CD4-positive, alpha-beta T cell treated with Interleukin-4 for 1 hour (primary cell): ENCODE measurements at places on chromosomes 6 and 20.

DNA sequence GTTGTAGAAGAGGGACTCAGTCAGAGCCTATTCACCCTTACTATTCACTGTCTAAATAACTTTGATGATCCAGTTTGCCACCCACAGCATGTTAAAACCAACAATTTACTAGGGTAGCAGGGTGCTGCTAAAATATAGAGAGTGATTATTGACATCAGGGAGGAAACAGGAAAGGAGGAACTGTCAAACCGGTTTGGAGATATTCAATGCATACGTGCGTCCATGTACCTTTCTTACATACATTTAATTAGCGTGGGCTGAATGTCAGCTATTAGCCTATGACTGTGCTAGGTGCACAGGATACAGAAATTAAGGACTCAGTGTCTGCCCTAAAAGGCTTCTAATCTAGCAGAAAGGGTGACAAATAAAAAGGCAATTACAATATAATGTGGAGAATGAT lies 57.2 kb downstream of the IL20RA start:
- no peak for DNase-seq

GRCh38 chr6:126103993-126104392 lies 117.7 kb downstream of the TRMT11 start:
- DNase-seq: no peak

DNA sequence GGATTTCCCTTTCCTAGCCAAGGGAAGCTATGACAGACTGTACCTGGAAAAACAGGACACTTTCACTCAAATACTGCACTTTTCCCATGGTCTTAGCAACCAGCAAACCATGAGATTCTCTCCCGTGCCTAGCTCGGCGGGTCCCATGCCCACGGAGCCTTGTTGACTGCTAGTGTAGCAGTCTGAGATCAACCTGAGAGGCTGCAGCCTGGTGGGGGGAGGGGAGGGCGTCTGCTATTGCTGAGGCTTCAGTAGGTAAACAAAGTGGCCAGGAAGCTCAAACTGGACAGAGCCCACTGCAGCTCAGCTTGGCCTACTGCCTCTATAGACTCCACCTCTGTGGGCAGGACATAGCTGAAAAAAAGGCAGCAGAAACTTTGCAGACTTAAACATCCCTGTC lies 61.8 kb downstream of the EPM2A start:
- no peak for DNase-seq

DNA sequence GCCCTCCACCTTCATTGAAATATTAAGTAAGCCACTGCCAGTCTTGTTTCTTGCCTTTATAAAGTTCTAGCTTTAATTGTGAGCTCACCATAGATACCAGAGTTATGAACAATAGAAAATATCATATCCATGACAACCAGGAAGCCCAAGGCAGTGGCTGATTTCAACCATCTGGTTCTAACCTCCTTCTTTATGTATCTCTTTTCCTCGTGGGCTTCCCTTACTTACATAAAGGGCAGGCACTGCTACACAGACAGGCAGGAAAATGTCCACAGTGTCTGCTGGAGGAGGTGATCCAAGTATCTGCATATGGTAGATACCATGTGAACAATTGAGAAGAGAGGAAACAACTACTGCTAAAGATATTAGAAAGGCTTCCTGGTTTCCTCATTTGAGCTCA lies 65.2 kb upstream of the PRND start:
- no peak for DNase-seq

DNA sequence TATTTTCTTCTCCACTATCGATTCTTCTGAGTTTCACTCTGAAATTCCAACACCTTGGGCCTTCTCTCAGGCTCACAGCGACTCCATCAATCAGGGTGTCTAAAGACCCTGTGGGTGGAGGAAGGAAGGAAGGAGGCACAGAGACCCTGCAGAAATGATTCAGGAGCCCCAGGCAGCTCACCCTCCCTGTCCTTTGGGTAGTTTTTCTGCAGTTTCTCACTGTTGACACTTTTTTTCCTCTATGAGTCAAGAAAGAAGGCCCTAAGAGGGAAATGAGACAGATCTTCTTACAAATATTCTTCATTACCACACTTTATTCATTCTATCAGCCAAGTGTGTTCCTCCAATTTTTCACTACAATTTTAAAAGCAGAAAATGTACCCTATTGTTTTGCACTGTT lies 34.2 kb upstream of the TBXT start:
- no peak for DNase-seq

DNA sequence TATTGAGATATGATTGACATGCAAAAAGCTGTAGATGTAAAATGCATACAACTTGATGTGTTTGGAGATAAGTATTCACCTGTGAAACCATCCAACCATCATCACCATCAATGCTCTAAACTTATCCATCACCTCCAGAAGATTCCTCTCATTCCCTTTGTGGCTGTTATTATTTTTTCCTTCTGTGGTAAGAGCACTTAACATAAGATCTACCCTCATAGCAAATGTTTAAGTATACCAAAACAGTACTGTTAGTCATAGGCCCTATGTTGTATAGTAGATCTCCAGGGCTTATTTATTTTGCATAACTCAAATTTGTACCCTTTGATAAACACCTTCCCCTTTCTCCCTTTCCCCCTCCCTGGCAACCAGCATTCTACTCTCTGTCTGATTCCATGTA lies 31.2 kb upstream of the CCN6 start:
- DNase-seq: no peak

DNA sequence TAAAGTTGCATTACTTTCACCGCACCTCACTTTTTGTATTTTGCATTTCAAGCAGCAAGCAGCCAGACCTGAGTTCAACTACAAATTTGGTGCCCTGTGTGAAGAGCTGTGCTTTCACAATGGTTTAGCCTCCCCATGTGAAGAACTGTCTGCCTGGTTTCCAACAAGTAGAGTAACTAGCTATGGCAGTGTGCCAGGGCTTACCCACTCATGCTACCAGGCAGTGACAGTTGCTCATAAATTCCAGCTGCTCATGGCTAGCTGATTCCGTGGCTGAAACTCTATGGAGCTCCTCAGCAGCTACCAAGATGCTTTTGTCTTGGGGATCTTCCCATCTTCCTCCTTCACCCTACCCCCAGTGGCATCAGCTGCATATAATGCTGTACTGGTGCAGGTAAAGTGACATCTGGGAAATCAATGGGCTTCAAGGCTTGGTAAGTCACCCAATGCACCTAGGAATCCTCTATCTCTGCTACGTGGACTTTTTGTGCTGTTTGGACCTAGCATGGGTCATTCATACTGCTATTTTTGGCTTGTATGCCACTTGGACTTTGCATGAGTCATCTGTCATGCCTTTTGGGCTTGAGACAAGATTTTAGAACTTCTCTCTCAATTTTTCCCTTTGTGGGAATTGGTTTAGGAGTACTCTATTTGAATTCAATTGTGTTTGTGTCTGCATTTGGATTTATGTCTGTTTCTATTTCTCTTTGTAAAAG lies 176.5 kb upstream of the GJE1 start:
- no peak for DNase-seq
